ENCODE measurements at places on chromosomes 3 and 15. TPM values are rescaled to one million over a fixed set of nuclear protein-coding genes. Genes with fewer than 3 reads are reported as not detected.

SLC22A14 gene
- not detected for total RNA-seq

SLC2A2 gene
- total RNA-seq, result not detected

LYZL4 gene
- total RNA-seq, result not detected

TGM5 gene
- total RNA-seq, result 0.45 TPM

PLA2G4E gene
- not detected for total RNA-seq

CASR gene
- total RNA-seq, result not detected

DCBLD2 gene
- 2.8 TPM for total RNA-seq

RNU5B-1 gene
- total RNA-seq, result not detected

PLCH1 gene
- 0.23 TPM for total RNA-seq

SH2D7 gene
- total RNA-seq, result not detected

ADAMTS7 gene
- 1.4 TPM for total RNA-seq

IVD gene
- total RNA-seq, result 45.2 TPM

GABRB3 gene
- not detected for total RNA-seq

FBN1 gene
- total RNA-seq, result 1.4 TPM

ANKUB1 gene
- total RNA-seq, result not detected

CNTN6 gene
- total RNA-seq, result not detected

LCTL gene
- total RNA-seq, result not detected

THAP10 gene
- total RNA-seq, result not detected

APBA2 gene
- 16.4 TPM for total RNA-seq
